ENCODE measurements at places on chromosomes 1 and 21.

DNA sequence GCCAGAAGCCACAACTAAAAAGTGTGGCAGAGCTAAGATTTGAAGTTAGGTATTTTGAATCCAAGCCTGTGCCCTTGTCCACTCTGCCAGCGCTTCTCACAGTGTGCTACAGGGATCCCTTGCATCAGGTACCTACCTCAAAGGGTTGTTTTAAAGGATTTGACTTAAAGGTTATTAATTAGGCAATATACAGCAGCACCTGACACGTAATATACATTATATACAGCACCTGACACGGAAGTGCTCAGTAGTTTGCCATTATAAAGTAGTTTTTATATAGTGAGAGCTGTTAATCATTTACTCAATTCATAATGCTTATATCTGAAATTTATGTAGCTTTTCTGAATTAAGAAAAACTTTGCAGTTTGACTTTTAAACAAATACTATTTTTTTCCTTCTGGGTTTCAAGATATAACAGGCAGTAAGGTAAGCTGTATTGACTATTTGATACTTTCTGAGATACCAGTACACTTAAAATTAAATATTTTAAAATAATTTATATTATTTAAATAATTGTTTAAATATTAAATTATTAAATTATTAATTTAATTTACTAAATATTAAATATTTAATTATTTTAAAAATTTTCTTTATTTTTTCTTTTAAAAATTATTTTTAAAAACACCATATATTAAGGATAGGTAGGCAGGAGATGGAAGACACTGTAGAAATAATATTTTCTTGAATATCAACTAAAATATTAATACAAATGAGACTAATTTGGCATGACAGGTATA lies 33.3 kb downstream of the TSNAX start:
- no peak for DNase-seq

DNA sequence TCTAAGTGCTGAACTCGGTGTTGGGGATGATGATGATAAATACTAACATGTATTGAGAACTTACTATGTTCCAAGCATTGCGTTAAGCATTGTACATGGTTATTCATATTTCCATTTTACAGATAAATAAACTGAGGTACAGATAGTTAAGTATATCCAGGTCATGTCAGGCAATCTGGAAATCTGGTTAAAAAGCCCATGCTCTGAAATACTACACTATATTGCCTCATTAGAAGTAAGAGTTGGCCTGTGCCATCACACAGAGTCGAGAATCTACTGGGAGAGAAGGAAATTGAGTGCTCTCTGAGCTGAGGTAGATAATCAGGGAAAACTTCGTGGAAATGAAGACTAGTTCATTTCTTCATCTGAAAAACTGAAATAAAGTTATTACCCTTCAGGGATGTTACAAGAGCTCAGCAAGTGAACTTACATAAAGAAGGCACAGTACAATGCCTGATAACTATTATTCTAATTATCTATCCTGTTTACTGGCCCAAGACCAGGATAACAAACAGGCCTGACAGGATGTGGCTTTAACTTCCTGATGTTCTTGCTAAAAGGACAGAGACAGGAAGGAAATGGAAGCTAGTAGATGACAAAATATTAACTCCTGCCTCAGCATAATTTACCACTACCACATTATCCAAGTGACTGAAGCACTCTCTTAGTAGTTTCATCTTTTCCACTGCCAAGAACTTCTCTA lies 85.6 kb downstream of the EPS15 start:
- DNase-seq = no peak

- no peak for DNase-seq
These were observed 13.6 kb upstream of the GPR137B start for GRCh38 chr1:236128646-236129178.

GRCh38 chr21:41068967-41069642 lies 98.9 kb upstream of the BACE2 start:
- DNase-seq = peak; percentile 80

DNA sequence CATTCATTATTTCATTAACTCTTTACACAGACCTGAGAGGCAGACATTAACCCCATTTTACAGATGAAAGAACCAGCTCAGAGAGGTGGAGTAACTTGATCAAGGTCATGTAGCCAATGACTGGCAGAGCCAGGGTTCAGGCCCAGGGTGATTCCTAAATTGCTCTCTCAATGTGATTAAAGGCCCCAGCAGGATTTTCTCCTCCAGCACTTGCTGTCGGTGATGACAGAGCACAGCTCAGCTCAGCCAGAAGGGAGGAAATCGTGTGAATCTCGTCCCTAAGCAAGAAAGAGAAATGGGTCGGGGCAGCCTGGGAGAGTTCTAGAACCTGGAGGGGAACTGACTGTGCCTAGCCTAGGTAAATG lies 19.5 kb upstream of the RNF19B start:
- DNase-seq = no peak

- peak; percentile 88 for DNase-seq
These were observed at the start of gene MEX3A for GRCh38 chr1:156082309-156083091. Gene MEX3A, minus strand, starts transcription at chr1:156082465. Its CDS starts 467 bp downstream, at chr1:156081998.

DNA sequence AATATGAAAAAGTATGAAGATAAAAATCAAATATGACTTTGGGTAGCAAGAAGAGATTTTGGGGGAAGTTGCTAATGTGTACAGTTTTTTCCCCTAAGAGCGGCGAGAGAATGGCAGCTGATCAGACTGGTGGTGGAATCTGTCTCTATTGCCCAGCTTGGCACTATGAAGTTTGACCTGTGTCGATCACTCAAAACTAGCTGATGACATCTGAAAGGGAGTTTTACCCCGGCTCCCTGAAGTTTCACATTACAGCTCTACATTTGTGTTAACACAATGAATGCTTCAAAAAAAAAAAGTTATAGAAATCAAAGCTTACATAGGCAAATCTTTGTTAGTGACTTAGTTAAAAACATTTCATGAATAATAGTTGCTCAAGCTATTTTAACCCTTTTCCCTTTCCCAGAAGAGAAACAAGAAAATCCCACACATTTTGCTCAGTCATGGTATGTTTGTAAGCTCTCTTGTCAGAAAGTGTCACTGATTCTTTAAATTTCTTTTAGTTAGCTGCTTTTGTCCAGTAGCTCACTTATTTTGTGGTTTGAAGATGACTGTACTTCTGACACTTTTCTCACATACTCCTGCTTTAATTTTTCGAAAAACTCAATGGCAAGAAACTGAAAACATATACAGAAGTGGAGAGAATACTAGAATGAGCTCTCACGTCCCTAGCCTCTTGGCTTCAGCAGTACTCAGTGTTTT lies 41.3 kb downstream of the DYRK1A start:
- no peak for DNase-seq

- no peak for DNase-seq
These were observed 261.7 kb downstream of the NPHP4 start for GRCh38 chr1:5730272-5731109.

DNA sequence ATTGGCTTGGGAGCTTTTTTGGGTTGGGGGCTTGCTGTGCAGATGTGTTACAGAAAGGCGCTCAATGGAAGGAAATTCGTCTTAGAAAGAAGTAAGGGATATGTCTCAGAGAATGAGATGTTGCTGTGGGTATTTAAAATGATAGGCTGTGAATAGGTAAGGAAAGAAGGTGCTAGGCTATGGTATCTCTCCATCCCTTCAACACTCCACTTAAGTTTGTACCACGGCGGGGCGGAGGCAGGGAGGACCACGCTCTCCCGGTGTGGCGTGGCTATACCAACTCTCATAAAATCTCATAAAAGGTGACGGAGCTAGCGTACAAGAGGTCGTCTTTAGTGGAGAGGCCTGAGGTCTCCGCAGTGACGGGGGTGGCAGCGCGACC lies 305 bp upstream of the RPS6KC1 start:
- no peak for DNase-seq

DNA sequence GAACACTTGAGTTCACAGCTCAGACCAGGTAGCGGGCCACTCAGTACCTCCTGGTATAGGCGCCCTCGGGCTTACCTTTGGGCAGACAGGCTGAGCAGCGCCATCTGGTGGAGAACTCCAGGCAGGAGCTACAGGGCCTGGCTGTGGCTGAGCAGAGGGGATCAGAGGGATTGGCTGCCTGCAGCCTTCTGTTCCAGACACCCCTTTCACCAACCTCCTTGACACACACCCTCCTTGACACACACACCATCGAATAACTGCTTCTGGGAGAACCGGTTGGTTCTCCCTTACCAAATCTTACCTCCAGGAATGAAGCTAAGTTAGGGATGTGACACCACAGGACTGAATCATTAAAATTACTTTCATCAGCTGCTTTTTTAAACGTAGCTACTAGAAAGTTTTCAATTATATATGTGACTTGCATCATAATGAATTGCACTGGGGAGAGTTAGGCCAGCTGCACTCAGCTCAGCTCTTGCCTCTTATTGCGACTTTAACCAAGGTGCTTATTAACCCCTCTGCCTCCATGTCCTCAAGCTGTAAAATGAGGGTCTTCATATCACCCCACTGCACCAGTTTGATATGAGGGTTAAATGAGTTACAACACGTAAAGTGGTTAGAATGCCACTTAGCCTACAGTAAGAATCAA lies 6.6 kb downstream of the LIN28A start:
- peak; percentile 87 for DNase-seq

DNA sequence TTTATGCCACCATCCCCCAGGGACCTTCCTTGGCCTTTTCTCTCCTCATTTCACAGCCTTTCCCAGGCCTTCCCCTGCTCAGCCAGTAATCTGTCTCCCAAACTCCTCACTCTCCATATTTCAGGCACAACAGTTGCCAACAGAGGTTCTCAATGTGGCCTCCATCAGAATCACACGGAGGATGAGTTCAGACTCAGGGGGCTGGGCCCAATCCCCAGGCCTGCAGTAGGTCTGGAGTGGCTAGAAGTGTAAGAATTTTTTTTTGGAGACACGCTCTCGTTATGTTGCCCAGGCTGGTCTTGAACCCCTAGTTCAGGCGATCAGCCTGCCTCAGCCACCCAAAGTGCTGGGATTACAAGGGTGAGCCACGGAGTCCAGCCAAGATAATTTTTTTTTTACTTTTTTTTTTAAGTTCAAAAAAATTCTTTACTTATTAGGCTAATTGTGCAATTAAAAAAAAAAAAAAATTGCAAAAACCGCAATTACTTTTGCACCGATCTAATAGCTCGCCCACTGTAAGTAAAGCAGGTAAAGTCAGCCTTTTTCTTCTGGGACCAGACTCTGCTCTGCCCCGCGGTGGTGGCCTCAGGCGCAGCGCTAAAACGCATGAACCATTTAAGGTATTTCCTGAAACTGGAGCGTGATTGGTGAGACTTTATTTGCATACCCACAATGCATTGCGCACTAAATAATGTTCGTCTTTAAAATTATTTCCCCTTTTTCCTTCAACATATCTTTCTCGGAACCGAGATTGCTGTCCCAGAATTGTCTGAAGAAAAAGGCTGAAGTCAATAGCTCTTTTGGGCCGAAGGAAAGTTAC lies 18.7 kb downstream of the KIAA2013 start:
- peak; percentile 95 for DNase-seq

- no peak for DNase-seq
These were observed 22.7 kb upstream of the DYNLT5 start for GRCh38 chr1:66729523-66729922.

- no peak for DNase-seq
These were observed 96.6 kb upstream of the VANGL1 start for GRCh38 chr1:115545096-115545720.

GRCh38 chr1:207316141-207316540 lies 5.3 kb upstream of the CD55 start:
- no peak for DNase-seq

GRCh38 chr1:235052067-235053008 lies 76.3 kb downstream of the TOMM20 start:
- no peak for DNase-seq

DNA sequence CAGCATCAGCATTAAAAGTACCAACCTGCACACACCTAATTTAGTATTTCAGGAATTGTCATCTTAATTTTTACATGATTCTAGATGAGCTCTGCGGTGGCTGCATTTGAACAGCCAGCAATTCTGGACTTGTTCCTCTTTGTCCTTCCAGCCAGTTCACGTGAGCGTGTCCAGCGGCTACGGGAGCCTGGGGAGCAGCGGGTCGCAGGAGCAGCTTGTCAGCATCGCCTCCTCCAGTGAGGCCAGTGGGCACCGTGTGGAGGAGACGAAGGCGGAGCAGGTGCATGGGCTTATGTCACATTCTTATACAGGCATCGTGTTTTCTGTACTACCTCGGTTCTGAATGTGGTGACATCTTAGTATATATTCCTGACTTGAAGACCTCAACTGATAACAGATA lies 25.7 kb downstream of the PER3 start:
- no peak for DNase-seq

- peak; percentile 82 for DNase-seq
These were observed 28.2 kb downstream of the VAV3 start for GRCh38 chr1:107936498-107937481.

DNA sequence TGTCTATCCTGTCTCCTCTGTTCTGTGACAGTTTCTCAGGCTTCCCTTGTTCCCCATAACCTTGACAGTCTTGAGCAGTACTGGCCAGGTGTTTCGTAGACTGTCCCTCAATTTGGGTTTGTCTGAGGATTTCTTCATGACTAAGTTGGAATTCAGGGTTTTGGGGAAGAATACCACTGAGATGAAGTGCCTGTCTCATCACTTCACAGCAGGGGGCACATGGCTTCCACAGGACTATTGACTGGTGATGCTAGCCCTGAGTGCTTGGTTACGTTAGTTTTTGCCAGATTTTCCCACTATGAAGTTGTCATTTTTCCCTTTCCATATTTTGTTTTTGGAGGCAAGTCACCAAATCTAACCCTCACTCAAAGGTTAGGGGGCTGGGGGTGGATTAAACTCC lies 45.7 kb downstream of the CDCP2 start:
- no peak for DNase-seq

DNA sequence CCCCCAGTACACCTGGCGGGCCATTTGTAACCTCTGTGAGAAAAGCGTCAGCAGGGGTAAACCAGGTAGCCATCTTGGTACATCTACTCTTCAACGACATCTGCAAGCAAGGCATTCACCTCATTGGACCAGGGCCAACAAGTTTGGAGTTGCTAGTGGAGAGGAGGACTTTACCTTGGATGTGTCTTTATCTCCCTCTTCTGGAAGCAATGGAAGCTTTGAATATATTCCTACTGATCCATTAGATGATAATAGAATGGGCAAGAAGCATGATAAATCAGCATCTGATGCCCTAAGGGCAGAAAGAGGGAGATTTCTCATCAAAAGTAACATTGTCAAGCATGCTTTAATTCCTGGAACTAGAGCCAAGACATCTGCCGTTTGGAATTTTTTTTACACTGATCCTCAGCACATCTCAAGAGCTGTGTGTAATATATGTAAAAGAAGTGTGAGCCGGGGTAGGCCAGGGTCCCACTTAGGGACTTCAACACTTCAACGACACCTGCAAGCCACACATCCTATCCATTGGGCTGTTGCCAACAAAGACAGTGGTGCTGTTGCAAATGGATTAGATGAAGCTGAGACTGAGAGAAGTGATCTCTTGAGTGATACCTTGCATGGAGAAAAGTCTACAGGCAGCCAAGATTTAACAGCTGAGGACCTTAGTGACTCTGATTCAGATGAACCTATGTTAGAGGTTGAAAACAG lies 2.7 kb downstream of the ZBED6 start:
- no peak for DNase-seq

GRCh38 chr1:184472136-184472535 lies 85.3 kb downstream of the C1orf21 start:
- DNase-seq = no peak

GRCh38 chr1:18539171-18539570 lies 58.4 kb downstream of the KLHDC7A start:
- DNase-seq = peak; percentile 31

- no peak for DNase-seq
These were observed 12.8 kb downstream of the BCAN start for GRCh38 chr1:156654700-156655099.

All from suprapubic skin (tissue), 4 donors.